Neural progenitor cell (in vitro differentiated cells): ENCODE measurements at places on chromosomes 2 and 18. TPM values are rescaled to one million over a fixed set of nuclear protein-coding genes. Genes with fewer than 3 reads are reported as not detected.

DNA sequence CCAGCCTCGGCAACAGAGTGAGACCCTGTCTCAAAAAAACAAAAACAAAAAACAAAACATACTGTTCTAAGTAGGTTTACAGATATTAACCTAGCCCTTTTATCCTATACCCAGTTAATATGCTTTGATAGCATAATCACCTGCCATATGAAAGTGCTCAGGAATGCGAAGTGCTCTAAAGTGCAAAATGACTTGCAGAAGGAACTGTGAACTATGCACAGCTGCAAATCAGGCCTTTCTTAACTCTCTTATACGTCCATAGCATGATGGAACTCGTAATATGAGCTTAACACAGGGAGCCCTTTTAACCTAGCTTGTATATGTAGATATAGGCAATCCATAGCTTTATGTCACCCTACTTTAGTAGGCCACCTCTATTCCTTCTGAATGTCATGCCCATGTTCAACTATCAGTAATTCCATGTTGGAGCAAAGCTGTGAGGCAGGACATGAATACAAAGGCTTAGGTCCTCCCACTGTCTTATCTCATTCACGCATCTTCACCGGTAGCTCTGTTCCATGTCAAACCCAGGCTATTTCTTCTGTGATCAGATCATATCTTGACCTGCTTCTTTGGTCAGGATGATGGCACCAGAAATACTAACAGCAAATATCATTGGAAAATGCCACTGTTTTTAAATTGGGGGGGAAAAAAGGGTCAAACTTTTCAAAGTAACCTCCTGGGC lies 72.9 kb downstream of the PRPF40A start:
- H3K36me3 ChIP-seq = peaks cover 3% of the 10 kb centered on the region
- DNase-seq = no peak
- H3K4me1 ChIP-seq = peaks cover 27% of the 10 kb centered on the region

- peaks cover 44% of the 10 kb centered on the region for H3K27me3 ChIP-seq
- H3K27ac ChIP-seq = no peak overlapping the region
- peaks cover 50% of the 10 kb centered on the region for H3K4me1 ChIP-seq
Observed at GRCh38 chr2:219514836-219515235, 554 bp downstream of the ASIC4 start.

GRCh38 chr2:119260646-119261492 lies 37.2 kb downstream of the STEAP3 start:
- H3K4me1 ChIP-seq = peaks cover 12% of the 10 kb centered on the region
- H3K4me3 ChIP-seq = no peak overlapping the region

DNA sequence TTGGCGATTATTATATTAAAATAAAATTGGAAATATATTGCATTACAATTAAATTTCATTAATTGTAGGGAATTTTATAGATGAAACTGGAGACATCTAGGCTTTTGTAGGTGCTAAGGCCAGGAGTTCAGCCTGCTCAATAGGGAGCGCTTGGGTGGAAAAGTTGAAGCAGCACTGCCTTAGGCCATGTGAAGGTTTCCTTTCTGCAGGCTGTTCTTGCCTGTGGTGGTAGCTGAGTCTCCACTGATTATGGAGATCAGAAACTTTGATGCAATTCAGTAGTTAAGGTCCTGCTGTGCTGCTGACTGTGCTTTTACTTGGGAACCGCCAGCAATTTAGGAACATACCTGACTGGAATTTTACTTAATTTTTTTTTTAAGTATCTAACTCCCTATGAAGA lies 179.9 kb upstream of the BOD1L2 start:
- H3K36me3 ChIP-seq = no peaks in the 10 kb centered on the region
- H3K27ac ChIP-seq = no peak overlapping the region
- no peaks in the 10 kb centered on the region for H3K27me3 ChIP-seq
- DNase-seq = no peak
- H3K4me3 ChIP-seq = no peak overlapping the region
- no peaks in the 10 kb centered on the region for H3K4me1 ChIP-seq

REG1B gene
- total RNA-seq = not detected in 2 replicates

MALL gene
- total RNA-seq = 1.1 and 1.4 TPM in 2 replicates

GAL3ST2 gene
- total RNA-seq = 0.09 TPM in 1 of 2 replicates, not detected in the other
